Stimulated activated CD8-positive, alpha-beta memory T cell treated with anti-CD3 and anti-CD28 coated beads, Interleukin-7, amount 100 ng/mL, for 48 hours (primary cell): ENCODE measurements at places on chromosomes 7 and 10.

DNA sequence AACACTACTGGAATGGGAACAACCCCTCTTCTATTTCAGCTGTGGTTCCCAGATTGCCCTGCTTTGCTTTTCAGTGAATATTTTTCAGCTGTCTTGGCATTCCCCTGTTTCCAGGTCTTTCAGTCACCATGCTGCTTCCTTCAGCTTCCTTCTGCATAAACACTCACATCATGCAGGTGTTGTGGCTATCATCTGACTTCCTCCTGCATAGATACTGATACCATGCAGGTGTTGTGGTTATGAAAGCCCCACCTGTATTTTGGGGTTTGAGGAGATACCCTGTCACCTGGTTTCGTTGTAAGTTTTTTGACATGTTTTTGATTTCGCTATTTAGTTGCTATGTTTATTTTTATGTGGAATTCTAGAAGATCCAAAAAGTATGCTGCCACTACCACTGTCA lies 71.5 kb downstream of the SLC35B4 start:
- DNase-seq, result no peak

DNA sequence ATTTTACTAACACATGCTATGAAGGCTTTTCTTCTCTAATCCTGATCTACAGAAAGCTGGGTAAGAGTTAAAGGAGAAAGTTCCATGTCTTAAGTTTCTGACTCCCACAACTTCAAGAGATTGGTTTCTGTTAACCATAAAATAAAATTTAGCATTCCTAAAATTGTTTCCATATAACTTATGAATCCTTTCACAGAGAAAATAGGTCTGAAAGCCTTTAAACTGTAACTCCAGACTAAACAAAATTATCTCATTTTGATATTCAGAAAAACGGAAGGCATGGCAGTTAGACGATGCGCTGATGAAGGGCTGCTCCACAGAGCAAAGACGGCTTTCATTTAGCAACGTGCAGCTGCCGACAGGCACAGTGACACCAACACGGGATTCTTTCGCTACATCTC lies 133.3 kb downstream of the SLC25A13 start:
- DNase-seq, result no peak

DNA sequence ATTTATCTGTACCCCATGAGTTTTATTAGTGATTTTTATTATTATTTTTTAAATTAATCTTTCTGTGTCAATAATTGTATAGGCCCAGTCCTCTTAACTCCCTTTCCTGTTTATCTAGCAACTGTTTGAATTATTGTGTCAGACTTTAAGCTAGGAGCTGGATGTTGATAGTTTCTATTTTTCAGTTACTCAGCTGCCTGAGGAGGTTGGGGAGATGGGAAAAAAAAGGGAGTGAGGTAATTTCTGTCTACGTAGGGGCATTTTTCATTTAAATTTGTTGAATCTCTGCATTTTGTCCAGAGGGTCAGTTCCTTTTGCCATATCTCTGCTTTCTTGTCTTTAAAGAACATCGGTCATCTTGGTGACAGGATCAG lies 5.0 kb upstream of the ZNF518A start:
- no peak for DNase-seq

- no peak for DNase-seq
Measured at GRCh38 chr10:8060010-8060703, 5.7 kb downstream of the GATA3 start.

- peak; percentile 8 for DNase-seq
Measured at GRCh38 chr10:52740913-52741675, 31.5 kb downstream of the MBL2 start.
